T-helper 2 cell (primary cell): ENCODE measurements at places on chromosomes 7 and 10.

DNA sequence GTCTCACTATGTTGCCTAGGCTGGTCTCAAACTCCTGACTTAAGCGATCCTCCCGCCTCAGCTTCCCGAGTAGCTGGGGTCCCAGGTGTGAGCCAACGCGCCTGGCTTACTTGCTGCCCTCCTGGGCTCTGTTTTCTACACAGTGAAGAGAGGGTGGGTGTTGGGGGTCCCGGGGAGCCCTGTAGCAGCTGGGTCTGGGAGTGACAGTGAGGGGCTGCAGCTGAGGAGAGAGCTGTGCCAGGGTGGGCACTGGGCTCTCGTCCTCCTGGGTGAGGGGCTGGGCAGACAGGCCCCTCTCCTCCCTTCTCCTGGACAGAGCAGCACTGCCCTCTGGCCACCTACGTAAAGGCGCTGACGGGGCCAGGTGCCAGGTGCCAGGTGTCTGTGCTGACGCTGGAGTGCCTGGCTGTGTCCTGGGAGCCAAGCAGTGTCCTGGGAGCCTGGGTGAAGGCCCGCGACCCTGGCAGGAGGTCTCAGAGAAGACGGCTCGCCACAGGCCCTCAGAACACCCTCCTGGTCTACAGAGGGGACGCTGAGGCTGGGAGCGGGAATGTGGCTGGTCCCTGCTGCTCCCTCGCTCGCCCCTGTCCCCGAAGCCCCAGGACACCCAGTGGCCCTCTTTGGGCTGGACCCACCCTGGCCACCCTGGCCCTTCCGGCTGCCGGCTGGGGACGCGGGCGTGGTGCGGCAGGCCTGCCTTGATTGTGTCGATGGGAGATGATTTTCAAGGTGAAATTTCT is 35.6 kb downstream of the UNCX start:
- no peak for DNase-seq

DNA sequence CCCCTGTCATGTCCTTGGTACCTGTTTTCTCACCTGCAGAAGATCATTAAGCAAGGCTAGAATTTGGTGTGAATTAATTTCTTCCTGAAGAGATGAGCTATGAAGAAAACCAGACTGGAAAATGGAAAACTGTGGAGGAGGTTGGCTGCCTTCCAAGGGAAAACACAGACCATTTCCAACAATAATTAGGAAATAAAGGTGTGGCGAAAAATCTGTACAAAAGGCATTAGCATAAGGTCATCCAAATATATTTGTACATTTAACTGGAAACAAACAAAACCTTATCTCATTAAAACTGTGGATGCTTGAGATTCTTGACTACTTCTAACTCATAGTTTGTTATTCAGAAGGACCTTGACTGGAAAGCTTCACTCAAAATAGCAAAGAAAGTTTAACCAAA is 1.7 kb downstream of the STN1 start:
- DNase-seq, result no peak

GRCh38 chr10:79158402-79159097 is 89.8 kb downstream of the ZMIZ1 start:
- no peak for DNase-seq

DNA sequence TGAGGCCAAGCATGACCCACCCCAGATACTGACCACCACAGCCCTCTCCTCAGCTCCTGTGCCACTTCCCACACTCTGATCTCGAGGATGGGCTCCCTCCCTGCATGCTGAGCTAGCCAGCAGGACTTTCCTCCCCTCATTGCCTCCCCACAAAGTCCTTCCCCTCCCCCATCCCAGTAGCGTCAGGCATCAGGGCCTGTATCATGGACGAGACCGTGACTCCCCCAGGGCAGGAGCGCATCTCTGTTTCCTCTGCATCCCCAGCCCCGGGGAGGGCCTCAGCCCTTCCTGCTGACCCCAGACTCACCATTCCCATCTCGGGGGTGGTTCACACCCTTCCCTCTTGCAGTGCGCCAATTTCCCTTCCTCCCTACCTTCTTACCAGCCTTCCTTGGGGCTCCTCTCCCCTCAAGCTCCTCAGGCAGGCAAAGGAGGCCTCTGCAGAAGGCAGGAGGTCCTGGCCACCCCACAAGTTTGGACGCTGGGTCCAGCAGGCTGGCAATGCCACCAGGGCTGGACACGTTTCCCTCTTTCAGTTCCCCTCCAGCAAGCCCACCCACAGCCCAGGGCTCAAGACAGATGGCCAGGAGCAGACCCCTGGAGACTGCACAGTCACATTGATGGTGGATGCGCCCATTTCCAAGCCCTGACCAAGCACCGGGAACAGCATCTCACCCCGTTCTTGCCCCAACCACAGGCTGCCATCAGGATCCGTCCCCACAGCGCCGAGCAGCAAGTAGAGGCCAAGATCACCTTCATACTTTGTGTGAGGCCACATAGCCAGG is 36.5 kb downstream of the GRID1 start:
- no peak for DNase-seq

DNA sequence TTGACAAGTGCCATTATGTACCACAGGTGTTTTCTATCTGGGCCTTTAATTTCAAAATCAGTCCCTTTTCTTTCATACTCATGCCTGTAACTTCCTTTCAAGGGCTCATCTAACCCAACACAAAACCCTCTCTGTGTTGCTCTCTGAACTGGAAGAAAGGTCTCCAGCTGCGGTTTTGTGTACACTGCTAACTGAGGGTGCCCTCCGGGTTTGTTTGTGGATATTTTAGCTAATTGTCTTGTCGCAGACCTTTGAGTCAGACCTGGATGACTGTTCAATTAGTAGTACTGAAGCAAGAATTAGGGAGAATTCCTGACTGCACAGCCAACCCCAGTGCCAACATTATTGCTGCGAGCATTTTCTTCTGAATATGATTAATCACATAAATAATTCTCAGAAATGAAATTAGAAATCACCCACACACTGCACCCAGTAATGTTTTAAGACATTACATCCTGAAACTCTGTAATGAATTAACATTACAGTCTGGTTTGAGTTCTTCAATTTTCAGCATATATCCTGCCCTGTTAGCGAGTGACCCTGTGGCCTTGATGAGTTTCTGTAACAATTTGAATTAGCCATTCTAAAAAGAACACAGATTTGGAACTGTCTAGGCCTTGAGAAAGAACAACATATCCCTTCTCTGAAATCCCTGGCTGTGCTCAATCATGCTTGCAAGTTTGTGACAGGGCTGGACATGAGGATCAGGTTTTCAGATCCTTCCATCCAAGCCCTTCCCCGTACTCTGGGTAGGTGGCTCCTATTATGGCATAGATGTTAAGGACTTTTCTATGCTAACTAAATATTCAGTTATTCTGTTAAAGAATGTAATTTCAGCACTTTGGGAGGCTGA is 460.1 kb downstream of the PLXDC2 start:
- DNase-seq, result no peak

GRCh38 chr10:7955446-7955845 is 99.0 kb upstream of the GATA3 start:
- DNase-seq, result no peak

DNA sequence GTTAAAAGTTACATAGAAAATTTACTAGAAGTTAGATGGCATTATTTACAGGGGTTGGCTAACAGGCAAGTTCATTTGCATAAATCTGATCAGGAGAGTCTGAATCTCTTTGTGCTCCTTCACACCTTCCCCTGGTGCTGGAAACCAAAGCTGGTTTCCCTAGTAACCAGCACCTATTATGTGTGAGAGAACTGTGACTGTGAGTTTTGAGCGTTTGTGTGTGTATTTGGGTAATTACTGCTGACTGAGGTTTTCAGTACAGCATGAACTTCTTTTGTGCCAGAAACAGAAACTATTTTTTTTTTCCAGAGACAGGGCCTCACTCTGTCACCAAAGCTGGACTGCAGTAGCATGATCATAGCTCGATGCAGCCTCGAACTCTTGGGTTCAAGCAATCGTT is 10.3 kb upstream of the IFIT1B start:
- peak; percentile 55 for DNase-seq

- DNase-seq, result no peak
Measured at GRCh38 chr10:54958844-54959243, 157.8 kb upstream of the PCDH15 start.

- no peak for DNase-seq
Measured at GRCh38 chr10:20257422-20257821, 441.2 kb downstream of the PLXDC2 start.

DNA sequence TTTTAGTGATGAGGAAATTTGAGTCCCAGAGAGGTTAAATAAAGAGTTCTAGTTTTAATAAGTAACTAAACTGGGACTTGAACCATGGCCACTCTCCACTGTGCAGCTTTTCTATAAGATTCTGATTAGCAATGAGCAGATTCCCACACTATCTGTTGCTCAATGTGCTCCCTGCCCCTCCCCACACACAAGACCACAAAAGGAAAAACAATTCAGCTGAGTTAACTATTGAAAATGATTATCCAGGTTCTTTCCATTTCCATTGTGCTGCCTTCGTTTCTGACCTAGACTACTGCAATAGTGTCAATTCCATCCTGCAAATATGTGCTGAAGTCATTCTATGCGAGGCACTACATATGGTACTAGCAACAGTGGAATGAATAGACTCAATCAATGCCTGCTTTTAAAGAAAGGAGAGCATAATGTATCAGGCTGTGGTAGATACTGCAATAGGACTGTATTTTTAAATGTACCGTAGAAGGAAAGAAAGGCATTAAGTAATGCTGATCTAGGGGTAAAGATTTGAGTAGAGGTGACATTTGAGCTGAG is 97.0 kb downstream of the SEMA3C start:
- no peak for DNase-seq

DNA sequence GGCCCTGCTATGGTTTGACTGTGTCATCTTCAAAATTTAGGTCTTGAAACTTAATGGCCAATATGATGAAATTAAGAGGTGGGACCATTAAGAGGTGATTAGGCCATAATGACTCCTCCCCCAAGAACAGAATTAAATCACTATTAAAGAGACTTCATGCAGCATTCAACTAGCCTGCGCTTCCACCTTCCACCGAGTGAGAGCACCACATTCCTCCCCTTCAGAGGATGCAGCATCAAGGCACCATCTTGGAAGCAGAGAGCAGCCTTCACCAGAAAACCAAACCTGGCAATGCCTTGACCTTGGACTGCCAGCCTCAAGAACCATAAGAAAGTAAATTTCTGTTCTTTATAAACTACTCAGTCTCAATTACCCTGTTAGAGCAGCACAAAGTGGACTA is 371.1 kb upstream of the NFE2L3 start:
- no peak for DNase-seq

DNA sequence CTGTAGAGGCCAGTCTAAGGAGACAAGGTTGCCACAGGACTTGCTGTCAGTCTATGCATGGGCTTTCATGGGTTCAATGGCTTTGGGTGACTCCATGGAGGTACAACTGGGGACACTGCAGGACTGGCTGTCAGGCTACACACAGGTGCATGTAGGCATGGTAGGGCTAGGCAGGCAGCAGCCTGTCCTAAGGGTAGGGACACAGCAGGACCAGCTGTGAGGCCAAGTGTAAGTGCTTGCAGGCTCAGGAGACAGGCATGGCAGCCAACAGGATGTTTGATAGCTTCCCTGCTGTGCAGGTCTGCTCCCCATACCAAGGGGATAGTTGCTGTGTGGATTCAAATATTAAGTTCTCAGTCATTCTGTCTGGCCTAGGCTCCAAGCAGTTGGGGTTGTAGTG is 181.0 kb upstream of the NPY start:
- DNase-seq, result no peak

DNA sequence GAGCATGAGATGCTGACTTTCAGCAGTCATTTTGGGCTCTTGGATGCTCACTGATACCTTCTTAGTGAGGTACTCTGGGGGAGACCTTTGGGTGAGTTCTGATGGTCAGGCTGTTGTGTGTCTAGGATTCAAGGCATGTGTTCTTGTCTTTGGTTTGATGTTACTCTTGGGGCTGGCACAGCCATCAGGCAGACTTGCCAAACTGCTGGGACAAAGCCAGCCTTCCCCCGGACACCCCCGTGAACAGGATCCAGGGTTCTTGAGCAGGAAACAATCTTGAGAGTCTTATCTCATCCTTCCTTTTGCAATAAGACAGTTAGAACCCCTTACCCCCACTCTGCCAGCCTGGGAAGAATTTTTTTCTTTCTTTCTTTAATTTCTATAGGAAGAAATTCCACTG is 42.2 kb downstream of the SUFU start:
- DNase-seq, result no peak

GRCh38 chr7:44990109-44991023 is 9.6 kb upstream of the CCM2 start:
- no peak for DNase-seq

DNA sequence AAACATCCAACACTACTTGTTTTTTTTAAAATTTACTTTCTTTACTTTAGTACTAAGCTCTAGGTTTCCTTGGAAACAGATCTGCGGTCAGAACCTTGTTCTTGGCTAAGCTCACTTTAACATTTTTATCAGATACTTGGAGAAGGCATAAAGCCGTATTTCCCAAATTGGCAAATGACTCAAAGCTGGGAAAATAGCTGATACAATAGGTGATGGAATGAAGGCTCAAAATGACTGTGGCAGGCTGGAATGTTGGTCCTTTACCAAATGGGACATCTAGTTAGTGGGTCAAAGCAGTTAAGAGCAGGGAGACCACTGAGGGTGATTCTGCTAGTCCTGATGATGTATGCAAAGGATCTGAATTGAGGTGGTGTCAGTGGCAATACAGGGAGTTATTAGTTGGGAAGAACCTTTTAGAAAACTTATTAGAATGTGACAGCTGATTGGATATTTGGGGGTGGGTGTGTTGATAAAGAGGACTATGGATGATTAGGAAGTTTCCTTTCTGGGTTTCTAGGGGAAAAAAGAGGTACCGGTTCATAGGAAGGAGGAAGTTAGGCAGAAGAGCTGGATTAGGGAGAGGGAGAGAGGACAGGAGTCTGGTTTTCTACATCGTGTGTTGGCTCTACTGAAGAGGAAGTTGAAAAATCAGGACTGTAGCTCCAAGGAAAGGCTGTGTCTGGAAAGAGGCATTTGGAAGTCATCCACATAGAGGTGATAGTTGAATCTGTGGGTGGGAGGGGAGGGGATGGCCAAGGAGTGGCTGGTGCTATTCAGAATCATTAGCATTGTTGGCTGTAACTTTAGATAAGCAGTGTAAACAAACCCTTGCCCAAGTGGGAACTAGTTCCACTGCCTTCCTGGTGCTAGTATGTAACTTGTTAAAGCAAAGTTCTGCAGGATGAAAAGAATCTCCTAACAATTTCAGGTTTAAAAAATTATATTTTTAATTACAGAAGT is 13.1 kb downstream of the PLCE1 start:
- DNase-seq, result no peak
